Jurkat, Clone E6-1 (cell line): ENCODE measurements at places on chromosomes 7 and 10.

GRCh38 chr10:30121401-30121800 is 62.0 kb upstream of the JCAD start:
- no peak for DNase-seq

GRCh38 chr10:100997360-100998182 is 2.0 kb upstream of the LZTS2 start:
- no peak for DNase-seq

DNA sequence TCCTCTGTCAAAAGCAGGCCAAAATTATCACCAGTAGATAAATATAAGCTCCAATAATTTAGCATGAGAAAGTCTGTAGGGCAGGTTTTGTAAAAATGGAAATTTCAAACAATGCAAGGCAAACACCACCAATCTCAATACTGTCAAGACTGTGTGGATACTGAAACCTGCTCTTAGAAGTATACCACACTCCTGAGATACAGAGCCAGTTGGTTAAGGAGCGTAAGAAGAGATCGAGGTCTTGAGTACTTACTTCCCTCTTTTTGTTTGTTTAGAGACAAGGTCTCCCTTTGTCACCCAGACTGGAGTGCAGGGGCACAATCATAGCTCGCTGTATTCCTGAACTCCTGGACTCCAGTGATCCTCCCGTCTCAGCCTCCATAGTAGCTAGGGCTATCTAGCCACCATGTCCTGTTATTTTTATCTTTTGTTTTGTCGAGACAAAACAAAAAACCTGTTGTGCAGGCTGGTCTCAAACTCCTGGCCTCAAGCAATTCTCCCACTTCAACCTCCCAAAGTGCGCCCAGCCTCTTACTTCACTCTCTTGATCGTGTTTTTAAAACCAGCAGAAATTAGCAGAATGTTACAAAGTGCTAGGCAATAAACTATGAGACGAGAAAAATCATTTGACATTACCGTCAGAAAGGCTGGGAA is 205.7 kb downstream of the PARD3 start:
- DNase-seq = no peak

GRCh38 chr7:150778014-150778737 is 22.0 kb downstream of the TMEM176B start:
- peak; percentile 12 for DNase-seq

DNA sequence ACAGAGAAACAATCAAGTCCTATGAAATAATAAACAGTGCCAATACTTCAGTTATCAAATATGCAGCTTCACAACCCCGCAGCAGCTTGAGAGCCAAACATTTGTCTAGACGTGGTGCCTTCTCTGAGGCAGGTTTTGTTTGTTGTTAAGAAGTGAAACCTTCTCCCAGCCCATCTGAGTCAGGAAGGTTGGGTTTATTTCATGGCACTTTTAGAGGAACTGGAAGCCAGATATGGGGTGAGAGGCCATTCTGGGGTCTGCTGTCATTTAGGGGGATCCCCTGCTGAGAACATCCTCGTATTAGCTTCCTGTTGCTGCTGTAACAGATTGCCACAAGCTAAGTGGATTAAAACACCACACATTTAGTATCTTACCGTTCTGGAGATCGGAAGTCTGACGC is 113.6 kb downstream of the GRK5 start:
- no peak for DNase-seq

DNA sequence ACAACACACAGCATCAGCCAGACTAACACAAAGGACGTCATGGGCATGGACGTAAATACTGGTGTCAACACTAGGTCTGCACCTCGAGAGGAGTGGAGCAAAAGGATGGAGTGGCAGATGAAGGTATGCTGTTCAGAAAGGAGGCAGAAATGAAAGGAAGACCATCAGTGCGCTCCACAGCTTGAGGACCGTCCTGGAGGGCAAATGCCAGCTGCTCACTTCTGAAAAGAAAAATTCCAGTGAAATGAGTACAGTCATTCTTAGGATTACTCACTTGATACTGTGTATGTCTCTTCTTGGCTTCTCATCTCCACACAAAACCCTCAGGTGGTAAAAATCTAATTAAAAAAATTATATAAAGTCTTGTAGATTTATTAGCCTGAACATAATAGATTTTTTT is 44.8 kb downstream of the EGFR start:
- DNase-seq = no peak

GRCh38 chr7:67453580-67454380 is 457.1 kb downstream of the TYW1 start:
- no peak for DNase-seq

DNA sequence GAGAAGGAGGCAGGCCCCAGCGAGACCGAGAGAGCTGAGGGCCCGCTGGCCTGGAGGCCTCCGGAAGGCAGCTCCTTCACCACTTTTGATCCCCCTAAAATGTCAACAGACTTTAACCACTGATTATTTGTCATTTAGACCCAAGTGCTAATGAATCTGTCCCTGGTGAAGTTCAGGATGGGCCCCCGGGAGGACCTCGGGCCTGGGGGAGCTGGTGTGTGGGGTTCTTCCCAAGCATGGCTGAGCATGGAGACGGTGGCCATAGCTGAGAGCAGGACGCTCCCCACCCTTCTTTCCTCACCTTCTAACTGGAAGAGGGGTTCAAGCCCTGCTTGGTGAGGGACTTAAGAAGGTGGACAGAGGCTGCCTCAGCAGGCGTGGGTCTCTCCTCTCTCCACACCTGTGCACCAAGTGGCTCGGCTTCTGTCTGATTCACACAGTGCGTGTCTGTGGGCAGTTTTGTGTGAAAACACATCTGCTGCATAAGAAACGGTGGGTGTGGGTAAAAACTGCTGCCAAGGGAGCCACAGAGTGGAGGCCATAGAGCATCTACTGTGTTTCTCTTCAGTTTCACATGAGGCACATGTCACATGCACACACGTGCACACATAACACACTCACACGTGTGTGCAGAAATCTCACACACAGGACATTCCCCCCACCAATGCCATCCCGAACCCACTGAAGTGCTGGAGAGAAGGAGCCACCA is 53.5 kb upstream of the VIPR2 start:
- DNase-seq = no peak

GRCh38 chr7:130208516-130208915 is 856 bp downstream of the SSMEM1 start:
- no peak for DNase-seq
